ENCODE measurements at places on chromosomes 13 and 19.

DNA sequence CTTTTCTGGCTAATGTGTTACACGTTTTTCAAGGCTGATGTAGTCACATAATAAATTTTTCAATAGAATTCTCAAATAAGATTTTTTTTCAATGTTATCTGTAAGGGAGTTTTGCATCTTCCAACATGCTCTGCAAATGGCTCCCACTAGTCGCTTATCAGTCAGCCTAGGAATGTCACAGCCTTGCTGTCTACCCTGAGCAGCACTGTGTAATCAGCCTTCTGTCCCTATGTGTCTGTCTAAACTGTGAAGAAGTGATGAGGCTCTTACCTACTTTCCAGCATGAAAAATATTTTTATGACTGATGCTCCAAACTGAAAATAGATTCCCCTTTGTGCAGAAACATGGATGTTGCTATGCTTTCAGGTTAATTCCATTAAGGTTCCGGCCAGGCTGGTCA is 75.1 kb upstream of the FAM216B start:
- DNase-seq = no peak

- no peak for DNase-seq
These were observed 12.1 kb upstream of the ZNF441 start for GRCh38 chr19:11754663-11755062.

DNA sequence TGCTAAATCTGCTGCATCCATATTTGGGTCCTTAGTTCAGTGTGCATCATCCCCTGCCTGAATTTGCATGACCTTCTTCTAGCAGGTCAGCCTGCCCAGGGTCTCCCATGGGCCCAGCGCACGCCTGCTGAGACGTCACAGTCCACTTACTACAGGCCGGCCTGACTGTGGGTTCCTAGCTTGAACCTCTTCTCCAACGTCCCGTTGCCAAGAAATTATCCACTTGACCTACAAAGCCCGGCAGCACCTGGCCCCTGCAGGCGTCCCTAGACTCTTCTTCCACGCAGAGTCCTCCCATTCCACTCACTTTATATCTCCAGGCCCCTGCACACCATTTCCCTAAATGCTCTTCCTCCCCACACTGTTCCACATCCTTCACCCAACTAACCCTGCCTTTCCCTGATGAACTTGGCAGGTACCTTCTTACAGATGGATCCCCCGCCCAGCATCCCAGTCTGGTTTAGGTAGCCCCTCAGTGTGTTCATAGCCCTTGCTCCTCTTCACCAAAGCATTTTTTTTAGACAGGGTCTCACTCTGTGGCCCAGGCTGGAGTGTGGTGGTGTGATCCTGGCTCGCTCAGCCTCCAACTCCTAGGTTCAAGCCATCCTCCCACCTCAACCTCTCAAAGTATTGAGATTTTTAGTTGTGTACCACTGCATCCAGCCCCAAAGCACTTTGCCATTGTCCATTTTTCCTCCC is 155.0 kb upstream of the SOX1 start:
- no peak for DNase-seq

DNA sequence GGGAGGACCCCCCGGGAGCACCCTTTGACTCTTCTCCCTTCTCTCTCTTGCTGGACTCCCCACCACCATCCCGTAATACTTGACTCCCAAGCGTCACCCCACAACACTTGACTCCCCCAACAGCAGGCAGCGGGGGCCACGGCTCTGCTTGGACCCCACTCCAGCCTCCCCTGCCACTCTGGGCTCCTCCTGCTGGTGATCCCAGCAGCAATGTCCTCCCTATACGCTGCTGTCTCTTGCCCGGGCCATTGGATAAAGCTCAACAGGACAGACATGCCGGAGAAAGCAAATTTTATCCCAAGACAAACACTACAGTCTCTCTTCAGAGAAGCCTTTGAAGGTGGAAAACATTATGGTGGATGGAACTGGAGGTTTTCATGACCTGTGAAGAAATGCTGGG is 20.4 kb upstream of the AMER2 start:
- no peak for DNase-seq

- no peak for DNase-seq
These were observed 1.7 kb downstream of the ZNF160 start for GRCh38 chr19:53101518-53101917.

DNA sequence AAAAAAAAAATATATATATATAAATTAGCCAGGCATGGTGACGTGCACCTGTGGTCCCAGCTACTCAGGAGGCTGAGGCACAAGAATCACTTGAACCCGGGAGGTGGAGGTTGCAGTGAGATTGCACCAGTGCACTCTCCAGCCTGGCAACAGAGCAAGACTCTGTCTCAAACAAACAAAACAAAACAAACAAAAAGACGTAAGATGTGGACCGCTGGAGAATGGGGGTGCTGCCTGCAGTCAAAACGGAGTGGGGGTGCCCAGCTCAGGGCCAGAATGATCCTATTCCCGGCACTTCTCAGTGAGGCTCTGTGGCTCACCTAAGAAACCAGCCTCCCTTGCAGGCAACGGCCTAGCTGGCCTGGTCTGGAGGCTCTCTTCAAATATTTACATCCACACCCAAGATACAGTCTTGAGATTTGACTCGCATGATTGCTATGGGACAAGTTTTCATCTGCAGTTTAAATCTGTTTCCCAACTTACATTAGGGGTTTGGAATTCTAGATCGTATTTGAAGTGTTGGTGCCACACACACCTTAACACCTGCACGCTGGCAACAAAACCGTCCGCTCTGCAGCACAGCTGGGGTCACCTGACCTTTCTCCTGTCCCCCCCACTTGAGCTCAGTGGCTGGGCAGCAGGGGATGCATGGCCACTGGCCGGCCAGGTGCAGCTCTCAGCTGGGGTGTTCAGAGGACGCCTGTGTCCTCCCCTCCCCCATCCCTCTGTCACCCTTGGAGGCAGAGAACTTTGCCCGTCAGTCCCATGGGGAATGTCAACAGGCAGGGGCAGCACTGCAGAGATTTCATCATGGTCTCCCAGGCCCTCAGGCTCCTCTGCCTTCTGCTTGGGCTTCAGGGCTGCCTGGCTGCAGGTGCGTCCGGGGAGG is at the start of gene F7:
Gene F7 (plus strand): TSS at position 760 of the 889 bp plus-strand sequence. CDS start 51 bp downstream, at position 811.
- no peak for DNase-seq

DNA sequence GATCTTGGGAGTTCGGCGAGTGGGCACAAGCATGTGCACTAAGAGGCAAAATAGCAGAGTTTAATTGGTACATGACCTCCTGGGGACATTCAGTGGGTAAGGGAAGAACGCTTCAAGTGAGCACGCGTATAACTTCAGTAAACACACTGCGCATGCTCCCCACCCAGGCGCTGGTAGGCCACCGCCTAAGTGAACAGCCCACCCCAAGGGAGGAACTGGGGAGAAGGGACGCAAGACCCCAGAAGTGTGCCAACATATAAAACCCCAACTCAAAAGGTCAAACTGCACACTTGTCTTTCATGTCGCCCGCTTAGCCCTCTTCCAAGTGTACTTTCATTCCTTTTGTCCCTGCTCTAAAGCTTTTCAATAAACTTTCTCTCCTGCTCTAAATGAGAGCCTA is 10.5 kb upstream of the NTN5 start:
- DNase-seq = no peak

GRCh38 chr13:58080806-58081205 is 449.3 kb downstream of the PCDH17 start:
- DNase-seq = no peak

DNA sequence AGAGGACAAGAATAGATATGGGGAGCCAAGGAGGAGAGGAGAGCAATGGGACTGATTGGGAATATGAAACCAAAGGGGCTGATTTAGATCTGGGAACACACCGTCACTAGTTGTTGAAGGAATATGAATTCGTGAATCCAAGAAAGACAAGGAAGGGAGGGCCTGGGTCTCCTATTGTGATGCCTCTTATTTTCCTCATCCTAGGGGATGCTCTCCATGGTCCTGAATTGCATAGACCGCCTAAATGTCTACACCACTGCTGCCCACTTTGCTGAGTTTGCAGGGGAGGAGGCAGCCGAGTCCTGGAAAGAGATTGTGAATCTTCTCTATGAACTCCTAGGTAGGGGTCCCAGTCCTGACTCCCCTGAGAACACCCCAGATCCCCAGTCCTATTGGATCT is 21.5 kb downstream of the RYR1 start:
- DNase-seq = no peak

- DNase-seq = no peak
These were observed 23.0 kb downstream of the MIR17HG start for GRCh38 chr13:91370501-91370900.

- no peak for DNase-seq
These were observed 19.3 kb downstream of the ZNF613 start for GRCh38 chr19:51946602-51947001.

GRCh38 chr13:98508685-98509084 is 68.2 kb downstream of the STK24 start:
- DNase-seq = no peak

GRCh38 chr13:99998261-99998660 is 16.7 kb downstream of the ZIC2 start:
- DNase-seq = no peak

GRCh38 chr13:109412283-109412901 is 374.0 kb downstream of the IRS2 start:
- DNase-seq = peak; percentile 66

DNA sequence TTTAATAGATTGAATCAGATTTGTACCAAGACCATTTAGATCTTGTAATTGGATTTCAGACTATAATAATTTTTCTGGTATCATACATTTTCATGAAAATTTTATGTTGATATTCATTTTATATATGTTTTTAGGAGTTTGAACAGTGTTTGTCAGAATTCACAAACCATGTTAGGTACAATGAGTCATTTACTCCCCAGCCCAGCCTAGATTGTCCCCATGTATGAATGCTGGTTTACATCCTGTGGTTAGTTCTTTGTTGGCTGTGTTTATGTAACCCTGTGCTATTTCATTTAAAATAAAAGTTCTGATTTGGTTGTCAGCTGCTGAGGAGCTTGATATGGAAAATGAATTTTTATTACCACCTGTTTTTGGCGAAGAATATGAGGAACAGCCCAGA is 96.7 kb downstream of the GJA3 start:
- DNase-seq = no peak

- DNase-seq = no peak
These were observed 6.3 kb downstream of the MAP1S start for GRCh38 chr19:17725422-17726078.

DNA sequence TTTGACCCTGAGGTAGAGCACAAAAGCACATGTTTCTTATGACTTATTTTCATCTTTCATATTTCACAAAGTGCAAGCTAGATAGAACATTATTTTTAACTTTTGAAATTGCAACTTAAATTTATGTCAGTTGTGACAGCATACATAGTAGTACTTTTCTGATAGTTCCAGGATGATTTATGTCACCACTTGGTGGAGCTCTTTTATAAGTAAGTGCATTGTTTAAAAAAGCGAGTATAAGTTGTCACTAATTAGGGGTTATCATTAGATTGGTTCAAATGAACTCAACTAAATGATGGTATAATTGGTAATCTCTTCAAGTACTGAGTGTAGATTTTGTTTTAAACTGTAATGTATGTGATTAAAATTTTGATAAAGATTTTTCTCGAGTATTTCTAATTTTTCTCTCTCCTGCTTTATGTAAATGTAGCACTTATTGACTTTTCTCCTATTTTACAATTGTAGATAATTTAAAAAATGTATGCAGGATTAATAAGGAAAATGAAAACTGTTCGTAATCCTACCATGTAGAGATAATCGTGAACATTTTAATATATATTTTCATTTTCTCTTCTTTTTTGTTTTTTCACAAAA is 31.1 kb downstream of the RB1 start:
- no peak for DNase-seq
